T-helper 2 cell (primary cell): ENCODE measurements at places on chromosomes 11 and 22.

DNA sequence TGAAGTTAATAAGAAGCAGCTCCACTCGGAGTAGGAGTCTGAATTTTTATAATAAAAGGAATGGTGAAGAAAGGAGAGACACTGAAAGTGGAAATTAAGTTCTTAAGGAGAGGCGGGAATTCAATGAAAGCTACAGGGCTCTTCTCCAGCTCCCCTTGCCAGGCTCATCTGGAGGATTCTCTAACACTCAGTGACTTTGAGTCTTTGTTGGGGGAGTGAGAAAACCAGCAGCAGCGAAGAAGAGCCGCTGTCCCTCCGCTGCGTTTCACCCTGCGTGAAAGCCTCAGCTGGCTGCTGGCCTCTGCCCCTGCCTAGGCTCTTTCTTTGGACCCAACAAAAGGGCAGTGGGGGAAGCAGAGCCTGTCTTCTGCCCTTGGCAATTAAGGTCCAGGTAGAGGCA is 113.0 kb downstream of the NTM start:
- DNase-seq = no peak

DNA sequence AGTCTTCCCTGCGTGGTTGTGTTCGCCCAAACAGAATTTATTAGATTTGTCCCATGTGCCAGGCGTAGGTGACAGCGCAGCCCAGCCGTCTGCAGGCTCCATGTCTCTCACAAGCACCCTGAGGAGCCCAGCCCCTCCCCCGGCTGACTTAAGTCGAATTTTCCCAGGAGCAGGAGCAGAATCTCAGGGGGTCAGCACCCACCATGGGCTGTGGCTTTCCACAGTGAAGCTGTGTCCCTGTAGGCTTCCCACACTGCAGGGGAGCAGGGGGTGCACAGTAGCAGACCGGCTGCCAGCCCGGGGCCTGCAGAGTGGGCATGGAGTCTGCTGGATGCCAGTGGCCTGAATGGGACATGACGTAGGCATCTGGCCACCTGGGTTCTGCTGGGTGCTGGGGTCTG is 16.0 kb downstream of the PARVG start:
- no peak for DNase-seq

DNA sequence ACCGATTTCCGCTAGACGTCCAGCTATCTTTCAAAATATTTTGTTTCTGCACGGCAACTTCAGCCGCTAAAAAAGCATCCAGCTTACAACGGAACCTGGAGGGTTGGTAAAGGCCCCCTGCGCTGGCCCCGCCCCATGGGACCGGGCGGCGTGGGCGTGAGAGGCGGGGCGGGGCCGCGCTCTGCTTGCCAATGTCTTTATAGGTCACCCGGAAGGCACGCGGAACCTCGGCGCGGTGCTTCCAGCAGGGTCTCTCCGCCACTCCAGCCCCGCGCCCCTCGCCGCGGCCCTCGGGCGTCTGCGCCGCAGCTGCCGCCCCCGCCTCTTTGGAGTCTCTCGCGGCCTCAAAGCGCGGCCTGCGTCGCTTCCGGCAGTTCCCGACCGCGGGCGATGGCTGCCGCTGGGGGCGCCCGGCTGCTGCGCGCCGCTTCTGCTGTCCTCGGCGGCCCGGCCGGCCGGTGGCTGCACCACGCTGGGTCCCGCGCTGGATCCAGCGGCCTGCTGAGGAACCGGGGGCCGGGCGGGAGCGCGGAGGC is at the start of gene FDX1:
FDX1 (plus strand) TSS at position 218 of the 536 bp plus-strand sequence; CDS start at position 391, 173 bp downstream.
- peak; percentile 88 for DNase-seq

DNA sequence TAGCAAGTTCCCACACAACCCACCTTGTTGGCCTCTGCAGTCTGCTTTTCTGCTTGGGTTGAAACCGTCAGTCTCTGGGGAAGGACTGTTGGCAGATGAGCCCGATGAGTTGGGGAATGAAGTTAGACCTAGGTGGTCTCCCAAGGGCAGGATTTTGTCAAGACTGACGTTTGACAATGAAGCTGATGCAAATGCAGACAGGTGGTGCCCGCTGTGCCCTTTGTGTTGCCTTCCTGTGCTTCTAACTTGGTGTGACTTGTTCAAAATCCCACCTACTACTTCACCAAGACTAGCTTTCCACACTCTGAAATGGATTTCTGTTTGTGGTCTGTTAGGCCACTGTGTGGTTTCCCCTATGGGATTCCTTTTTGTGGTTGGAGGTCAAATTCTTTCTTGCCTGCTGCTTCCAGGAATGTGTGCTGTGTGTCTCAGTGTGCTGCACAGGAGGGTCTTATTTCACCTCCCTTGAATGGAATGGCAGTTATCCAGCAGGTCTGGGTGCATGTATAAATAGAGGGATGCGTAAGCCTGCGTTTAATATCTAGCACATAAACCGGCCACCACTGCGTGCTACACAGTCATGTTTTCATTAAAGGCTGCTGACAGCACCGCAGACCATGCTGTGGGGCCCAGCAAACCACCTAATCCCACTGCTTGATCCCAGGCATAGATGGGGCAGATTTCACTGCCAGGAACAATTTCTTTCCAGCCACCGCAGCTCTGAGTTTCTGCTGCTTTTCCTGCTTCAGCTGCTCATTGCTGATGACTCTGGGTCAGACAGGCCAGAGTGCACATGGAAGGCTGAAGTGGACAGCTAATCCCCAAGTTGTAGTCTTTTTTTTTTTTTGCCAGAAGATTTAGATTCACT is 44.8 kb downstream of the ADAMTS8 start:
- no peak for DNase-seq

GRCh38 chr11:12113294-12113693 is 2.9 kb downstream of the MICAL2 start:
- DNase-seq = no peak

- DNase-seq = no peak
Measured at GRCh38 chr11:67243051-67243450, 23.2 kb upstream of the GRK2 start.

GRCh38 chr22:44567846-44568493 is 69.9 kb upstream of the RTL6 start:
- peak; percentile 21 for DNase-seq

- peak; percentile 69 for DNase-seq
Measured at GRCh38 chr22:19178657-19179496, at the start of gene SLC25A1. Gene SLC25A1 (minus strand): TSS chr22:19178736. CDS start chr22:19178673, 63 bp downstream.

GRCh38 chr11:33829430-33830141 is 55.3 kb upstream of the FBXO3 start:
- DNase-seq = no peak

GRCh38 chr11:74847395-74847794 is 98.7 kb downstream of the RNF169 start:
- no peak for DNase-seq

GRCh38 chr11:31326470-31327148 is 42.9 kb downstream of the DCDC1 start:
- DNase-seq = no peak

- DNase-seq = no peak
Measured at GRCh38 chr11:123316003-123316402, 114.1 kb upstream of the GRAMD1B start.

- DNase-seq = no peak
Measured at GRCh38 chr11:26149585-26149984, 182.3 kb upstream of the ANO3 start.

- no peak for DNase-seq
Measured at GRCh38 chr11:96324912-96325311, 18.1 kb downstream of the MAML2 start.

GRCh38 chr11:46930089-46930488 is 6.5 kb upstream of the CSTPP1 start:
- DNase-seq = no peak

GRCh38 chr22:19056951-19057401 is 65.2 kb downstream of the DGCR2 start:
- DNase-seq = no peak

GRCh38 chr11:11403763-11404725 is 51.0 kb upstream of the CSNK2A3 start:
- no peak for DNase-seq

GRCh38 chr11:27075192-27075591 is 34.6 kb downstream of the BBOX1 start:
- no peak for DNase-seq

DNA sequence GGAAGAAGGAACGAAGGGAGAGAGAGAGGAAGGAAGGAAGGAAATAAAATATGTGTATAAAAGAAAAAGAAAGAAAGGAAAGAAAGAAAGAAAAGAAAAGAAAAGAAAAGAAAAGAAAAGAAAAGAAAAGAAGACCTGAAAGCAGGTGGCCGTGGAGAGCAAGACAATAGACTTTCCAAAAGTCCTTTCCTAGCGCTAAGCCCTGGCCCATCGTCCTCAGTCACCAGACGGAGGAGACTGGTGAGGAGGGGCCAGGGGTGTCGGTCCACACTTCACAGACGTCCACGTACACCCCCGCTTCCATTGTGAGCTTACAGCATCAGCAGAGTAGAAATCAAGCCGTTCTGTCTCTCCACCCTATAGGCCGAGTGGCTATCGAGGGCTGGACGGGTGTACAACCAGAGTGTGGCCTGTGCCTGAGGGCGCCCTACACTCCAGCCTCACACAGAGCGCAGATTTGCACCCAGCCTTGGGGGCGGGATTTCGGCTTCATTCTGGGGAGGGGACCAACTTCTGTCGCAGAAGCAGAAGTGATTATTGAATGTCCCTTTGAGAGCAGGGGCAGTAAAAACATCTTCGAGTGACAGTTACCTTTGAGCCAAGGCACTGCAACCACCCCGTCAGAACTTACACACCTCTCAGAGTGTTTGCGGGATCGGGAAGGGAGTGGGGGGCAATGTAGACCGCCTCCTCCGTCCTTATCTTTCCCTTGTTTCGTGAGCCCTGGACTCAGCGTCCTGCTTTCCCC is 2.0 kb upstream of the BSX start:
- no peak for DNase-seq

- DNase-seq = no peak
Measured at GRCh38 chr11:129056916-129057315, 114.2 kb upstream of the TP53AIP1 start.

- DNase-seq = no peak
Measured at GRCh38 chr11:13216711-13217075, 60.9 kb upstream of the BMAL1 start.

DNA sequence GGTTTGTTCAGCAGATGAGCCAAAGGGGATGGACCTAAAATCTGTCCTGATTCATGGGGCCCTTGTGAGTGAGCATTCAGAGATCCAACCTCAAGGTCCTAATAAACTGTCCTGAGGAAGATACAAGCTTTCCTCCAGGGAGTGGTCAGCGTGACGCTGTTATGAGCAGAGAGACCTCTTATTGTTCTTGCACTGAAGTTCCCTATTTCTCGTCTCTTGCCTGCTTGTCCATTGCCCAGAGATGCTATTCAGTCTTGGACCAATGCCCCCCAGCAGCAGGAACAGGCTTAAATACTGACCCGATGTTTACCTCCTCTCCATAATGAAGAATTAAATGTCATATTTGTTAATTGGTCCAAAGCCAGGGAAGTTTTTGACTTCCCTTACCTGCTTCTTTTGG is 225.2 kb upstream of the PGR start:
- DNase-seq = no peak

GRCh38 chr22:42368379-42369249 is 63.6 kb downstream of the NFAM1 start:
- DNase-seq = peak; percentile 17

DNA sequence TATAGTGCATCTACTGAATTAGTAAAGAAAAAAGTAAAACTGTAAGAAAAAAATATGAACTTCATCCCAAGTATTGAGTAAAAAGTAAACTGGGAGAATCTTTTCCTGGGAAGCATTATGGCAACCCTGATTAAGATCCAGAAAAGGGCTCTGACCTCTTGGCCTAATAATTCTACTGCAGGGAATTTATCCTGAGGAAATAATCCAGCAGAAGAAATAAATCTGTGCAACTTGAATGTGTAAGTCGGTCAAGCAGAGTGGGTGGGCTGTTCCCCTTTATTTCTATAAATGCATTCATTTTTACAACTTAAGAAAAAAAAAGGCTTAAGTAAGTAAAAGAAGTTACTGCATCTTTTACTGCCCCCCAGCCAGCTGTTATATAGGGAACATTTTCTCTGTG is 111.2 kb upstream of the PARVA start:
- DNase-seq = no peak

- DNase-seq = no peak
Measured at GRCh38 chr22:22689621-22690345, 45.4 kb downstream of the GGTLC2 start.

DNA sequence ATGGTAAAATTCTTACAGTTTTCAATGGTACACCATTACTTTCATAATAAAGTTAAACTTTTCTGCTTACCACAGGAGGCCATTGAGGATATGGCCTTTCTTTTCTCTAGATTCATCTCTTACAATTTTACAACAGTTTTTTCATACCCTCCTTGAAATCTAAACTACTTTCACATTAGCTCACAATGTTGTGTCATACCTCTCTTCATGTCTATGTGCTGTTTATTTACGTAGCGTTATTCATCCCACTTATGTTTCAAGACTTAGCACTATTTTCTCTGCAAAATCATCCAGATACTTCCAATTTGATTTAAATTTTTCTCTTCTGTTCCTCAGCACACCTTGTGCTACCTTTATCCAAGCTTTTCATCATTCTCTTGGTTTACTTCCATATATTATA is 123.3 kb downstream of the METTL15 start:
- DNase-seq = no peak

GRCh38 chr22:38402204-38402603 is 52.8 kb downstream of the KCNJ4 start:
- no peak for DNase-seq

DNA sequence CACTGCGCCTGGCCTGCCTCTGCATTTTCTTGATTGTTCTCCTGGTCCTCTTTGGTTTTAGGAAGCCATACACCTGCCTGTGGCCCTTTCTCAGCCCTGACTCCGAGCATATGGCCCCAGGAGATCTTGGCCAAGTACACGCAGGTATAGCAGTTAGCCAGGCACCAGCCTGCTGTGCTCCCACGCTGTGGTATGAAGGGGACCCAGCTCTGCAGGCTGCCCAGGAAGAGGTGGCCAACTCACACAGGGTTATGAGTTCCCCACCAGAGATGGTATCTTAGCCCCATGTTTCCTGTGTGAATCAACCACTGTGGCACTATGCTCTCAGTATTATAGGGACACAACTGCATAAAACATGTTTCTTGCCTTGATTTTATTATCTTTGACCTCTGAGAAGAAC is 31.1 kb downstream of the SGSM3 start:
- peak; percentile 45 for DNase-seq

- DNase-seq = no peak
Measured at GRCh38 chr11:9862981-9863380, 199.1 kb downstream of the SWAP70 start.

- no peak for DNase-seq
Measured at GRCh38 chr11:116506263-116506825, 266.4 kb downstream of the BUD13 start.
